WTC11 (cell line): ENCODE measurements at places on chromosomes 11 and 22. TPM values are rescaled to one million over a fixed set of nuclear protein-coding genes. Genes with fewer than 3 reads are reported as not detected.

The C22orf42 gene
- 0.61 to 0.78 TPM (median 0.69 TPM) in 3 replicates for total RNA-seq

The BLID gene
- total RNA-seq: not detected in 3 replicates

The TREH gene
- total RNA-seq: 0.09 TPM in 1 of 3 replicates, not detected in the others

The CRYBA4 gene
- total RNA-seq: 0.53 to 1.1 TPM (median 0.81 TPM) in 3 replicates

The PGA5 gene
- 0.16 to 0.35 TPM (median 0.30 TPM) in 3 replicates for total RNA-seq

The DKK3 gene
- total RNA-seq: 17.6 to 21.3 TPM (median 20.6 TPM) in 3 replicates

GRCh38 chr22:44968736-44969135, 41.1 kb downstream of the PHF21B start:
- no peak for DNase-seq

- no peak for DNase-seq
These were observed 18.4 kb downstream of the PSMD13 start for GRCh38 chr11:255176-255575.

GRCh38 chr22:31343235-31344191, 2.6 kb downstream of the PATZ1 start:
- peak; percentile 76 for DNase-seq

DNA sequence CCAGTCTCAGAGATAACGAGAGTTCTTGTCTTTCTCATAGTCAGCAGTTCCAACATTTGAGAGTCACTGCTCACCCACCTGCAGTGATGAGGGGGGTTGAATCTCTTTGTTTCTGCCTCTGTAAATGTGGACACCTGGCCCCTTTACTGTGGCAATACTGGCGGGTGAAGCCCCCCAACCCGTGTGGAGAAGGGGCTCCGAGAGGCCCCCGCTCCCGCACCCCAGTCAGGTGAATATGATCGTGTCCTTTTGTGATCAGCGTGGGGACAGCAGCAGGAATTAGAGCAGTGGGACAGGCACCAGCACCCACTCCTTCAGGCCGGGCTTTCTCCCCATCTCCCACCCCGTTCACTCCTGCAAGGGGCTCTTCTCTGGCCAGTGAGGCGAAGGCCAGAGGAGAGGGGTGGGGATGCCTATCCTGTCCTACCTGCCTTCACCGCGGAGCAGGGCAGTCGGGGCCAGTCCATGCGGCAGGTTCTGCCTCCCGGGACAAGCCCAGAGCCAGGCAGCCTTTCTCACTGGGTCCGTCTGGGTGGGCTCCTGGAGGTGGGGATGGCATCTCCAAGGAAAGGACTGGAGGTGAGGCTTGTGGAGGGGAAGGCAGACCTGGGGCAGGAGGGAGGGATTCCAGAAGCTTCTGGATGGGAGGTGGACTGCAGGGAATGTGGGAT, 12.7 kb upstream of the CELSR1 start:
- no peak for DNase-seq

DNA sequence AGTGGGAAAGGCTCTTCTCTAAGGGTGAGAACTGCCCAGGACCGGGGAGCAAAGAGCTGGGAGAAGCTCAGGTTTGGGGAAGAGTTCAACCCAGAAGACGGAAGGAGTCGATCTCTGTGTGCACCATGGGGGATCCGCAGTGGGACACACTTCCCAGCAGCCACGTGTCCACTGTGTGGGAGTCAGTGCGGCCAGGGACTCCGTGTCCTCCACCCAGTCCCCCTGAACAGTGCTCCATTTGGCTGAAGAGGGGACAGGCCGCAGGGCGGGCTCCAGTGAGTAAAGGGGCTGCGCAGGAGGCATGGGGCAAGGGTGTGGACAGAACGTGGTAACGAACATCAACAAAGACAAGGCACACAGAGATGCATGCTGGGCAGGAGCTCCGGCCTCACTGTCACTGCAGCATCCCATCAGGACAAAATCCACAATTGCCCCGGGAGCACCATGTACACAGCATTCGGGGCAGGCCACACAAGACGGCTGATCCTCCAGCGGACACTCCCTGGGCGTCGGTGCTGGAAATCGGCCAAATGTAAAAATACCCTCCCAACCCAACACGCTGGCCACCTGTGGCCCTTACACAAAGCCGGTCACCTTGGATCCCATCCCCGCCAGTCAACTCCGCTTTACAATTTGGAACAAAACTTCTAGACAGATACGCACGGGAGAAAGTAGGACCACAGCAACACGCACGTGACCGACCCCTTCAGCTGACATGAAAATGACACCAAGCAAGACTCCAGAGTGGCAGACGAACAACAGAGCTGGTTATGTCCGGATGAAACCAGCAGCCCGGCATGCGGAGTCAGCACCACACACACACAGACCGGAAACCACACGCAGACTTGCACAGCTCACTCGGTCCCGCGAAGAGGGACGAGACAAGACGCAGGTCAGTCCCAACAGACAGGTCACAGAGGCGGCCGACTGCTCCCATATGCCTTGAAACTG, 366.8 kb downstream of the SHANK2 start:
- no peak for DNase-seq

- DNase-seq: peak; percentile 32
These were observed 8.2 kb downstream of the ARRB1 start for GRCh38 chr11:75342966-75343870.

- no peak for DNase-seq
These were observed 112.6 kb downstream of the LUZP2 start for GRCh38 chr11:24609192-24610119.

- no peak for DNase-seq
These were observed 22.0 kb downstream of the RSPH14 start for GRCh38 chr22:23119494-23120414.
